ENCODE measurements at places on chromosomes 2 and 18. TPM values are rescaled to one million over a fixed set of nuclear protein-coding genes. Genes with fewer than 3 reads are reported as not detected.

The IL1F10 gene
- total RNA-seq, result not detected

The BABAM2 gene
- total RNA-seq, result 58.3 TPM

The CMPK2 gene
- 7.9 TPM for total RNA-seq

The COLEC11 gene
- total RNA-seq, result 1.8 TPM

The IL1R2 gene
- total RNA-seq, result 29.0 TPM

The DCAF17 gene
- total RNA-seq, result 35.1 TPM

The CRIM1 gene
- total RNA-seq, result 71.2 TPM

The KCNE4 gene
- 2.6 TPM for total RNA-seq

The ANKRD62 gene
- total RNA-seq, result 3.1 TPM

The ADAM23 gene
- total RNA-seq, result 56.7 TPM

The ACKR3 gene
- 11.8 TPM for total RNA-seq

The SAG gene
- total RNA-seq, result not detected

The NCKAP1 gene
- total RNA-seq, result 243 TPM

The NT5DC4 gene
- total RNA-seq, result not detected

The PPM1G gene
- 35.9 TPM for total RNA-seq

The PSMA8 gene
- not detected for total RNA-seq

The EML6 gene
- 36.0 TPM for total RNA-seq

The SERPINB10 gene
- total RNA-seq, result not detected

The LOXL3 gene
- total RNA-seq, result 7.4 TPM

The FRZB gene
- 3.6 TPM for total RNA-seq

The ALPP gene
- not detected for total RNA-seq

The TAF1B gene
- total RNA-seq, result 13.1 TPM

The C2orf81 gene
- total RNA-seq, result 3.9 TPM

The CFAP65 gene
- total RNA-seq, result 2.2 TPM

The NOP58 gene
- 42.8 TPM for total RNA-seq

The ACTR1B gene
- total RNA-seq, result 144 TPM

The RBM43 gene
- total RNA-seq, result 4.2 TPM

The PDCD1 gene
- total RNA-seq, result not detected

The ANKRD23 gene
- total RNA-seq, result 7.0 TPM

The RFTN2 gene
- 84.5 TPM for total RNA-seq

The RASGRP3 gene
- total RNA-seq, result 11.2 TPM
